ENCODE measurements at places on chromosomes 7 and 10.
A peak's percentile ranks its signal among the peaks of the same experiment; 100 is the strongest.

- DNase-seq, result peak; percentile 13
Measured at GRCh38 chr7:21300692-21301091, 127.2 kb upstream of the SP4 start.

DNA sequence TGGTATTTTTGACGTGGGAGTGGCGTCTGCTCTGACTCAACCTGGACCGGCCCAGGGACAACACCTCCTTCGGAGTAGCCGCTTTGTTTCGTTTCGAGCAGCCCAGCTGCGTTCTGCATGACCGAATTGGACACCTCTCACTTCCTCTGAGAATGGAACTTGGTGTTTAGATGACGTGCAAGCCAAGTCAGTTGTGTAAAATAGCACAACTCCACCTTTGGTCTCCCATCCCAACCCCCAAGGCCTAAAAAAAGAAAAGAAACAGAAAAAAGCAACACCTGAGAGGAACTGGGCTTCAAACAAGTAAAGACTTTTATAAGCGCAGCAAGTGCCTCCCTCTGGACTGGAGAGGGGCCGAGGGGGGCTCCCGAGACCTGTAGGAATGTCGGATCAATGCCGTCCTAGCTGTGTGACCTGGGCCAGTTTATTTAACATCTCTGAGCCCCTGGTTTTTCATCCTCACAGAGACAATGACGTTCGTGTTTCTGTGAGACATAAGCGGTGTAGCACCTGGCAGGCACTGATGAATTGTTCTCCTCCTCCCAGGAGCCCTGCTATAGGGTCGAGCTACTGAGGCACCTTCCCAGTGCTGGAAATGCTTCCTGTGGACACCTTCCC lies 52.0 kb upstream of the SMNDC1 start:
- peak; percentile 77 for DNase-seq

- no peak for DNase-seq
Measured at GRCh38 chr7:5694221-5694754, 87.2 kb downstream of the RNF216 start.

- DNase-seq, result no peak
Measured at GRCh38 chr10:91137011-91137643, 83.3 kb upstream of the PCGF5 start.

GRCh38 chr10:130045801-130046321 lies 64.8 kb downstream of the C10orf143 start:
- no peak for DNase-seq

DNA sequence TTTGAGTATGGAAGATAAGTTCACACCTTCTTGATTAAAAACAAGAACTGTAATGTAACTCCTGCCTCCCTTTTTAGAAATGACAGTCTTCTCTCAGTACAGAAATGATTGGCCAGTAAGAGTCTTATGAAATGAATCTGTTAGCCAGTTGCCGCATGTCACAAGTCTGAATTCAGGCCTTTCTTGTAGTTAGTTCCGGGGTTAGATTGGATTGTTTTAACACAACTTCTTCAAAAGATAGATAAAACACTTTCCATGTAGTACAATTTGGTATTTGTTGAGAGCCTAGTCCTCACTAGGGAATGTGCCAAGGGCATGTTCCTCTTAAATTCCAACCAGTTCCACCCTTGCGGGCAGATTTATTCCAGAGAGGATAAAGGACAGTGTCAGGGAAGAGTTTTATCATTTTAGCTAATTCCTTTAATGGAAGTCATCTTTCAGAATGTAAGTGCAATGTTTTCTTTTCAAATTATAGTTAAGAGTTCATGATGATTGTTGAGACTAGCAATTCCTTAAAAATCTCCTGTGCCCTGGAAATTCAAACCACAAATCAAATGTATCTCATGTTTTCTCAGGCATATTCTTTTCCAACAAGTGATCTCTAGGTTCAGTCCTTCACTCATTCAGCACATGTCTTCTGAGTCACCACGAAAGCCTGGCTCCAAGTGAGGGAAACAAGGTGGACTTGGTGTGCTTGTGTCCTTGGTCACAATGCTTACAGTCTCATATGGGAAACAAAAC lies 4.1 kb downstream of the FHIP2A start:
- no peak for DNase-seq

DNA sequence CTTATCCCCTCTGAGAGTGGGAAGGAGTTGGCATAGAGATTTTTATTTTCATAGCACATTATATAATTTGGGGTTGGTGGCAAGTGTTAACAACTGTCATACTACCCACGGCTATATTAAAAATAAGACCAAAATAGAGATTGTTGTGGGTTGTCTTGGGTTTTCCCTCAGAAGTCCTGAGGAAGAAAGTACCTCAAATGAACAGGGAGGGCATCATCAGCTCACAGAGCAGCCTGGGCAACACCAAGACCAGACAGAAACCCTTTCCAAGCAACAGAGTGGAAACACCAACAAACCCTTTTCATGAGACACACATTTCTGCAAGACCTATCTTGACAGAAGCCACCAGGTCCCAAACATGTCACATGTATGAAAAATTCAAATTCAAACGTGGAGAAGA lies 121.2 kb downstream of the GLI3 start:
- DNase-seq, result no peak

GRCh38 chr10:80159166-80159873 lies 26.8 kb downstream of the PLAC9 start:
- DNase-seq, result no peak

DNA sequence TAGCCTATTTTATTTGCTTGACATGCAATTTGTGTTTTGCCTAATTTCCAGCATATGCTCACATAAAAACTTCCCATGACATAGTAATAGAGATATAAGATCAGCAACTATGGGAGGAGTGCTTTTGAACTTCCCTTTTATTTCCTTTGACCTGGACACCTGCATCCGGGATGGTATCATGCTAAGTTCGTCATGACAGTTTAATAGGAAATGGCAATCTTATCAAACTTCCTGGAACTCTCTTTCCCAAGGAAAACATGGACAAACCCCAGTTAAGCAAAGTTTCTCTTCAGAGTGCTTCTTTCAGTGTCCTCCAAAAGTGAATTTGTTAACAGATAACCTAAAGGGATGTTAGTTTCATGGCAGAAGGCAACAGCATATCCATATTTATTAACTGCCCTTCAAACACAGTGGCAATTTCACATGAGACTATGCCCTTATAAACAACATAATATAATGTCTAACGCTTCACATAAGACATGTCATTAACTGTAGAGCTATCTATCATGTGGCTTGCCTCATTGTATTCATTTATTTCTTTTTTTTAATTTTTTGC lies 474.7 kb upstream of the SEMA3A start:
- no peak for DNase-seq

DNA sequence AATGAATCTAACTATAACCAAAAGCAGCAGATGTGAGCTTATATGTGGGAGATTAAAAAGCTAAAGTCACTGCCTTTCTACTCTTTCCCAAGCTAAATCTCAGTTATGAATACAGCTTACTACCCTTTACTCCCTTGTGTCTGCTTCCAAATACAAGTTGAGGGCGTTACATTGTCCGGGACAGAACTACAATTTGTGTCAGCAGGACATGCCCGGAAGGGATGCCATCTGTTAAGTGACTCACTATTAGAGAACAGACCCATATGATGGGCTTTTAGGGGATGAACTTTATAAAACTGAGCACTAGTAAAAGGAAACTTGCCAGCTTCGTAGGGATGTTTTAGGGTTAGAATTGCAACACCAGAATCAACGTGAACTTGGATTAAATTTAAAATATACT lies 299.7 kb upstream of the CSTF2T start:
- DNase-seq, result no peak

DNA sequence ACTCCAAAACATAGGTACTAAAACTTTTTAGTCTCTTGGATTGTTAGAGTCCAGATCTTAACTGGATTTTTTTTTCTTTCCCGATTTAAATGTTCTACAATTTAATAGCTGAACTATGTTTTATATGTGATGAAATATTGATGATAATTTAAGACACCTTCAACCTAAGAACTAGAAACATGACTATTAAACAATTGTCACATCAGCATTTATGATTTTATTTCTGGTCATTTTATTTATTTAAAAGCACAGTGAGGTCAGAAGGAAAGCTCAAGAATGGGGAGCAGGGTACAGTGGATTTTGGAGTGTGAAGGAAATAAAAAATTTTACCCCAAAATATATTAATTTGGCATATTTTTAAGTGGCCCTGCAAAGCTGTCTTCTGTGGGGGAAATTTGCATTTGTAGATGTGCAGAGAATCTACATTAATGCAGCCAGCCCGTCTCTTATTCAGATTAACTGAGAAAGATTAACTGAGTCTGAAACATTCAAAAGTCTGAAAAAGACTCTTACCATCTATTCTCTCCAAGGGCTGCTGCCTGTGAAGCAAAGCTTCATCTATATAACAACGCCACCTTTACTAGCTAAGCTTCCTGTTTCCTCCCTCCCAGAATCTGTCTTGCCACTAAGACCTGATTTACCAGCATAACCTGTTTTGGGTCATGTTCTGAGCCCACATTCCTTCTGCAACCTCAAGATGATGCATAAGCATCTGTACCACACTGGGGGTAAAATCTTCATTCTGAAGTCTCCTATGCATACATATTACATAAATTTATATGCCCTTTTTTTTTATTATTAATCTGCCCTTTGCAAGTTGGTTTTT lies 86.4 kb downstream of the TMEM106B start:
- DNase-seq, result no peak

GRCh38 chr10:117246997-117247671 lies 6.2 kb downstream of the SLC18A2 start:
- no peak for DNase-seq

GRCh38 chr7:48938539-48939295 lies 14.4 kb downstream of the CDC14C start:
- DNase-seq, result no peak

Data from CD4-positive, CD25-positive, alpha-beta regulatory T cell (primary cell).